ENCODE measurements at places on chromosomes 4 and X.

DNA sequence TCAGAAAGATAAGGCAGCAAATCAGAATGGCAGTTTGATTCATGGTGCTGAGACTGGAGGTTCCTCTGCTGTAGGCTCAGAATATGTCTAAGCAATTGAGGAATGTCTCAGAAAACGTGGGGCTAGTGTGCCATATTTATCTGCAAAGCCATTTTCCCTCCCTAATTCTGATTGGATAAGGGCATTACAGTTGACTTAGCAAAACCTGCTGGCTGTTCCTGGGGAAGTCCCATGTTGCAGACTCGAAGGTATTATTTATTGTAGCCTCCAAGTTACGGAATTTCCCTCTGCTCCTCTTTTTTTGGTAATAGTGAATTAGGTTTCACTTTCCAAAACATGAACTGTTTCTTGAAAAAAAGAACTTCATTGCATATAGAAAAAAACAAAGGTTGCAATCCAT is at the start of gene CXCL10:
CXCL10 (minus strand) TSS at position 109 of the 400 bp plus-strand sequence; CDS start at position 43, 66 bp downstream.
- no peak for DNase-seq

GRCh38 chr4:99234331-99235010 is 15.4 kb upstream of the ADH6 start:
- no peak for DNase-seq

GRCh38 chrX:17798921-17799320 is 61.6 kb downstream of the SCML1 start:
- DNase-seq = no peak

- peak; percentile 85 for DNase-seq
Measured at GRCh38 chr4:186029571-186030398, 39.2 kb upstream of the TLR3 start.

DNA sequence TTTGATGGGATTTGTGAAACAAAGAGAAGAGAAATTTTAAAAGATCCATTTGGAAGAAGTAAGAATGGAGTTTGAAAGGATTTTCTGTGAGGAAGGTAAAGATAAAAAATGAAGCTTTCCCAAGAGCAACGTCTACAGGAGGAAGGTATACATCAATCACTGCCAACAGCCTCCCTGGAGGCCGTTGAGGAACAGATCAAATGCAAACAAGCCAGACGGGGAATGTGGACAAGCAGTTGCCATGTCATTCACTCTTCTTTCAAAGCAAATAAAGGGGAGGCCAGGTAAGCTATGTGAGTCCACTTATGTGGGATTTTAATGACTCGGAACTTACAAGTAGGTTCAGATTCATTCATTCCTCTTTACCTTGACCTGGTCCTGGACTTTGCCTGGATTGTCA is 1020.5 kb upstream of the AGA start:
- no peak for DNase-seq

DNA sequence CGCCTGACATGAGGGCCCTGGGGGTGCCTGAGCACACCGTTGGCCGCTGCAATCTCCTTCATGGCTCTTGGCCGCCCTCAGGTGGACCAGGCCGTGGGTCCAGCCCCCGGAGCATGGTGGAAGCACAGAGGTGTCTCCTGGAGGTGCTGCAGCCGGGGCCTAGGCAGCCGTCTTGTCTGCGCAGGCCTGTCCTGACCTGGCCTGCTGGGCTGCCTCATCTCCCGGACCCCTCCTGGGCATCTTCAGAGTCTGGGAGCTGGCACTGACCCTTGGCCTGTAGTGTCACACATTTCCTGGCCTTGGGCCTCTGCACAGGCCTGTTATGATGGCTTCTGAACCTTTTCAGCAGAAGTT is 20.9 kb downstream of the UVSSA start:
- DNase-seq = no peak

DNA sequence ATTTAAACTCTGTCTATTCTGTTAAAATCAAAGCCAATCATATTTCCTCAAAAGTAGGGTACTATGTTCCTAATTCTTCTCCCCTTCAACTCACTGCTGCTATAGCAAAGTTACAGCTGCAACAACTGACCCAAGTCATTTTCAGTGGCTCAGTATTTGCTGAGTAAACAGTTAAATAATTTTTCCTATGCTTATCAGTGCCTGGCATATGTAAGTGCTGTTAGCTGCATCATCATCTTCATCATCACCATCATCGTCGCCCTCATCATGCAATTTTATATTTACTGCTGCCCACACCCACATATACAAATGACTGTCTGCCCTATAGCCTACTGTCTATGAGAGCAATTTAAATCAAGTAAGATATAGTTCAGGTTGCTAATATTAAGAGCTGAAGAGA is 21.9 kb downstream of the COQ2 start:
- DNase-seq = no peak

GRCh38 chr4:184857441-184858121 is 31.8 kb upstream of the ACSL1 start:
- DNase-seq = no peak

GRCh38 chrX:150100261-150100660 is 162.0 kb upstream of the EOLA2 start:
- DNase-seq = no peak

- DNase-seq = peak; percentile 0
Measured at GRCh38 chrX:35166023-35166422, 223.4 kb downstream of the FAM47B start.

DNA sequence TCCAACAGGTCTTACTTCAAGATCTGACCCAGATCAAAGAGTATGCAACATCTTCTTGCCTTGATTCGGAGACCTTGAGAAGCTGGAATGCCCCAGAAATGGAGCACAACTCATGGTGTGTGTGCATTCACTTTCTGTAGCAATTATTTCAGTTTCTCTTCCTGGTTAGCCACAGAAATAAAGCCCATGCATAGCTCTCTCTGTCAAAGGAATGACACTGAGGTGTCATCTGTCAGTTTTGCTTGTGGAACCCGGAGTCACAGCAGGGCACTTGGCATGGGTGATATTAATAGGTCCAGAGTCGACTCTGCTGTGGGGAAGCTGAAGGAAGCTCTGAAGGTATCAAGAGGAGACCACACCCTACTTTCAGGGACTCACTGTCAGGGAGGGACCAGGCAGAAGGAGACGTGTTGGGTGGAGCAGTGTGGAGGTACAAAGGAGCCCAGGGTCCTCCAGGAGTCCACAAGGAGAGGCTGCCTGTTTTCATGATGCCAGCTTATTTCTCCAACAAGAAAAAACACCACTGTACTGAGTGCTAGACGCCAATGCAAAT is 10.7 kb downstream of the CLNK start:
- DNase-seq = no peak

GRCh38 chrX:23304881-23305280 is 29.8 kb upstream of the PTCHD1 start:
- no peak for DNase-seq

DNA sequence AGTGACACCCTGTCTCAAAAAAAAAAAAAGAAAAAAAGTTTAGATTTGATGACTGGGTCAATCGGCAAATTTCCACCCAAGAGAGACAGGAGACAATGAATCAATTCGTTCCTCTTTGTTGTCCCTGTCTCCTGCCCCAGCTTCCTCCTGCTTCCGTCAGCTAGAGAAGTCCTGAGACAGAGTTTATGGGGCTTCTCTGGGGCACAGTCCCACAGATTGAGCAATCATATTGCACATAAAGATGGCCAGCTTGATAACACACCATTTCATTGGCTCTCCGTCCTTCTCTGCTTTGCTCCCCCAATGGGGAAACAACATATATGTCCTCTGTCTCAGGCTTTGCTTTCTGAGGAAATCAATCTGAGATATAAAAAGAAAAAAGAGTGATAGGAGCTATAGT is 78.4 kb upstream of the FUNDC1 start:
- DNase-seq = no peak

DNA sequence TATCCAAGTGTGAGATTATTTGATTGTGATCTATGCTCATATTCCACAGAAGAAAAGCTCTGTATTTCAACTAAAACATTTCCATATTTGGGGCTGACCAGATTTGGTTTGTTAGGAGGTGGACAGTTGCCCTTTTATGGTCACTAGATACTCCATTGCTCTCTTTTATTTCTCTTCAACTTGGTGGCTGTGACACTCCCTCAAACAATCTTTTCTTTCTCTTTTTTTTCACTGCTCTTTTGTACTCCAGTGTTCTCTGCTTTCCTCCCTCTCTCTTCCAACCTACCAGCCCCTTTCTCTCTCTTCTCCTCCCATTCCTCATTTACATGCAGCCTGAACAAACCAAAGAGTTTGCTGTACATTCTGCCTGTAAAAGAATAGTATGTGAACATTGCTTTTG is 48.8 kb downstream of the RBPJ start:
- DNase-seq = no peak

- no peak for DNase-seq
Measured at GRCh38 chrX:137926090-137926489, 360.2 kb downstream of the ZIC3 start.

- peak; percentile 37 for DNase-seq
Measured at GRCh38 chrX:12779534-12779933, 11.7 kb upstream of the PRPS2 start.

DNA sequence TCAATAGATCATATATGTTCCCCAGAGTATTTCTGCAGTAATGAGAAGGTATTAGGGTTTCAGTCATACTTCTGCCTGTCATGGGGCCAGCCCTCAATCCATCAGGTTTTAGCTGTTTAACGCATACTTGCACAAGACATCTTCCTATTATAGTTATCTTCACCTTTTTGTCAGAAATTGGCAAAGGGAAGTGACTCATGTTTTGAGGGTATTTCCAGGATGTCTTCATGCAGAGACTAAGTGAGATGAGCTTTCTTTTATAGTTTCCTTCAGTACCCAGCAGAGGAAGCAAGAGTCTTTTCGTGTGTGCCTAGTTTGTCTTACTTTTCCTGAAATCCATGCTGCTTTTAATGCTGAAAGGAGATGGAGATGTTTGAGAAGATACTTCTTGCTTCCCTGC is 9.5 kb downstream of the CSTF2 start:
- peak; percentile 28 for DNase-seq

GRCh38 chrX:151722241-151722846 is 6.5 kb downstream of the FATE1 start:
- no peak for DNase-seq

GRCh38 chr4:89619206-89619962 is 217.6 kb downstream of the SNCA start:
- DNase-seq = no peak

- no peak for DNase-seq
Measured at GRCh38 chrX:131746491-131746968, 202.7 kb downstream of the OR13H1 start.

GRCh38 chrX:109374262-109374960 is 107.5 kb downstream of the GUCY2F start:
- DNase-seq = peak; percentile 8

GRCh38 chr4:86974551-86974994 is 39.8 kb downstream of the AFF1 start:
- DNase-seq = peak; percentile 64

DNA sequence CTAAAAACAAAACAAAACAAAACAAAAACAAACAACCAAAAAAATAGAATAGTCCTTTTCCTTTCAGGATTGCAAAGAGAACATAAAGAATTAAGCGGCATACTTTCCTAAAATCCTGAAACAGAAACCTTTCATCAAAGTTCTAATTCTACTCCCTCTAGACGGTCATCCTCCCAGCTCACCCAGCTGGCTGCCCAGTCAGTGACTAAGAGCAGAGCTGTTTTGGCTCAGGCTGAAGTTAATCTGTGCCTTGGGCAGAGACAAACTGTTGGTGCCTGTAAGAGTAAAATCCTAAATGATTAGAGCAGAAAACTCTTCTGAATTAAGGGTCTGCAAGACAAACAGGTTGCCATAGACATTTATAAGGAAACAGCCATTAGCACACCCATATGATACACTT is 17.6 kb upstream of the WAS start:
- DNase-seq = no peak

GRCh38 chr4:94531991-94532789 is 80.4 kb downstream of the PDLIM5 start:
- DNase-seq = no peak

DNA sequence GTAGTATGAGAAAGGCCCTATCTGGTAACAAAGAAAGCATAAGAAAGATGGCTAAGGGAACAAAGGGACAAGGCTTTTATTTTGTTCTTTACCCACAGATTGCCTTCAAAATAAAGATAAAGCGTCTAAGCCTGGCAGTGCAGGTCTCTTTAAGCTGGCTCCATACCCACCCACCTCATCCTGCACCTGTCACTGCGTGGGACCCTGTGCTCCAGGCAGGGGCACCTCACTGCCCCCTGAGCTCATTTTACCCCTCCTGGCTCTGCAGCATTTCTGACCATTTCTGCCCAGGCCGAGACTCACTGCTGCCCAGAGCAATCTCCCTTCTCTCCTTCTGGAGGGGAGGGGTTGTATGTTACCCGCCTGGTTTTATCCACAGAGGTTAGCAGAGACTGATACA is 1.7 kb upstream of the CYP4V2 start:
- DNase-seq = no peak

GRCh38 chr4:80279751-80280150 is 13.3 kb downstream of the FGF5 start:
- no peak for DNase-seq

DNA sequence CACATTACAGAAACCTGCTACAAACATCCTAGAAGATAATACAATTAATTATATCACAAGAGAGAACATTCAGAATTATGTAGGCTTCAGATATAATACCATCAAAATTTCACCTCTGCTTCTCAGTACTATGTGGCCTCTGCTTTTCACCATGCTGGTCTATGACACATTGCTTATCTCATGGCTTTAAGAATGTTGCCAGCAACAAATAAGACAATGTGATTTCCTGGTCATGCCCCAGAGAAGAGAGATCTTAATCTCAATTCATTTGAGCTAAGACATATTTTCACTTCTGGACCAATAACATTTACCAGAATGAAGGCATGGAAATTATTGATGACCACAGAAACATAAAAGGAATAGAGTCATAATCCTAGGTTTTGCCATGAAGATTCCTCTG is 1233.4 kb upstream of the ADGRL3 start:
- no peak for DNase-seq

DNA sequence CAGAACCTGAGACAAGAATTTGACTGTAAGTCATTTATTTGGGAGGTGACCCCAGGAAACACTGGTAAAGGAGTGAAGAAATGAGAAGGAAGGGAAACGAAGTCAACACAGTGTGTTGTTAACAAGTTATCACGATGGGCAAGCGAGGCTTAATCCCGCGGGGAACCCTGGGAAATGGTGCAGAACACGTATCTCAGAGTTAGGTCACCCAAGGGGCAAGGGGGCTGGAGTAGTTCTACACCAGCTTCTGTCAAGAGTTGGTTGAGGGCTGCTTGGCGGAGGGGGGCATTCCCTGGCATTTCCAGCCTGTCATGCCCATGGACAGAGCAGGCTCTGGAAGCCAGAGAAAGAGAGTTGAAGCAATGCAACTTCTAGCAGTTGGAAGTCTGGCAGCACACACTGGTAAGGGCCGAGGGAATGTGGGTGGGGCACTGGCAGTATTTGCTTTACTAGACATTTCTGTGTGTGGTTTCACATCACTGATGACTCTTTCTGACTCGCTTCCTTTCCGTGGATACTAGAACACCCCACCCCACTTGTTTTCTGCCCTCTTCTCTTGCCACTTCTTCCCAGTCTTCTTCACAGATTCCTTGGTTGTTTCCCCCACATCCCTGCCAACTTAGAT is 52.2 kb upstream of the ADGRG2 start:
- peak; percentile 2 for DNase-seq

GRCh38 chr4:15584785-15585184 is 70.4 kb downstream of the FBXL5 start:
- DNase-seq = no peak

GRCh38 chr4:99504804-99505502 is 5.9 kb upstream of the C4orf17 start:
- no peak for DNase-seq

GRCh38 chr4:88618782-88619485 is 26.7 kb downstream of the HERC3 start:
- DNase-seq = no peak

GRCh38 chrX:48451708-48452107 is 18.4 kb downstream of the SLC38A5 start:
- no peak for DNase-seq
